ENCODE measurements at places on chromosomes 1 and 21.

DNA sequence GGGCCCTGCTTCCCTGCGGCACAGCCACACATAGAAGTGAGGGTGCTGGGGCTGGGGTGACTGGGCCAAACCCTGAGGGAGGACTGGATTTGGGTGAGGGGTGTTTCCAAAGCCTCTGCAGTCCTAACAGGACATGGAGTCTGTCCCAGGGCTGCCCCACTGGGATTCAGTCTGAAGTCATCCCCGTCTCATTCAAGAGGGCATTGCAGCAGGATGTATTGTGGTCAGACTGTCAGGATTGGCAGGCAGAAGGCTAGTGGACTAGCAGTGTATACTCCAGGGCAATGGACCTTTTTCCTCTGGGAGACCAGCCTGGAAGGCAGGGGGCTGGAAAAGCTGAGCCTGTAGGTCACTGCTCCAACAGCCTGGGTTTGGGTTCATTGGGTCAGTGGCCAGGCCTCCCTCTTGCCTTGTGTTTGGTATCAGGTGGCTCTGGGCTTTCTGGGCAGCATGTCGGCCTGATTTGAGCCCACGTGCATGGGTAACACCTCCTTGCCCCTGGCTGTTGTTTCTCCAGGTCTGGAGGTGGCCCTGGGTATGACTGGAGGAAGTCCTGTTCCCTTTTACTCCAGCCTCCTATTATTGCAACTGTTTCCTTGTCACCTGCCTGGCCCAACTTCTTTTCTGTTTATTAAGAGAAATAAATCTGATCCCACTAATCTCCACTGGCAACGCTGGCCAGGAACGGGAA, 41.0 kb upstream of the SYNC start:
- DNase-seq = no peak

GRCh38 chr1:203186446-203187303, at the start of gene CHI3L1:
Gene CHI3L1, minus strand, starts transcription at chr1:203186704. Its CDS starts 81 bp downstream, at chr1:203186623.
- no peak for DNase-seq

GRCh38 chr1:7853684-7854026, 790 bp upstream of the UTS2 start:
- DNase-seq = no peak

DNA sequence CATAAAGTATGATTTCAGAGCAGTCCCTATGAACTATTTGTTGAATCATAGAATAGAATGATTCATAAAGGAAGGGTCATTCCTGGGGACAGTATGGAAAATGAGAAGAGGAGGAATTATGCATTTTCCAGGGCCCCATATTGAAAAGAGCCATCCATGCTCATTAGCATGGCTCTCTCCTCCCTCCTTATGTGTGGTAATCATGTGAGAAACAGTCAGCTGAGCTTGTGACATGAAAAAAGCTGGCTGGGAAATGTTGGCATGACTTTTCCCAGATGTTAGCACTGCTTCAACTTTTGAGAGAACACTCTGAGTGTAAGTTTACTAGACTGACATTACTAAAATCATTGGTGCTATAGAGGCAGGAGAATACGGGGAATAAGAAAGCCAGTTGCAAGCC, 16.1 kb downstream of the TRIM67 start:
- DNase-seq = no peak

DNA sequence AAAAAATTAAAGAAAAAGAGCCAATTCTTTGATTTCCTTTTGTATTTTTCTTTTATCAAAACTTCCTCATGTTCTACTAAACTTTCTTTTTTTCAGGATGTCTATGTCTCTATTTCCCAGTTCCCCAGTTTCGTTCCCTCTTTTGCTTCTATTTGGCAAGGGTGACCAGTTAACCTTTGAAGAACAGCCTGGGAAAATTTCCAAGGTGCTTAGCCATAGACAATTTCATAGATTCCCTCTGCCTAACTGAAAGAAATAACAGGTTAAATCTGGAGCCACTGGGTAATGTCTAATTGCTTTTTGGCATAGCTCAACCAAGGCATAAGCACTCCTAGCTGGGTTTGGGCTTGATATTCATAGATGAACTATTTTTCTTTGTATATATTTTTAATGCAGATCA, 272.3 kb downstream of the ADGRL2 start:
- no peak for DNase-seq

DNA sequence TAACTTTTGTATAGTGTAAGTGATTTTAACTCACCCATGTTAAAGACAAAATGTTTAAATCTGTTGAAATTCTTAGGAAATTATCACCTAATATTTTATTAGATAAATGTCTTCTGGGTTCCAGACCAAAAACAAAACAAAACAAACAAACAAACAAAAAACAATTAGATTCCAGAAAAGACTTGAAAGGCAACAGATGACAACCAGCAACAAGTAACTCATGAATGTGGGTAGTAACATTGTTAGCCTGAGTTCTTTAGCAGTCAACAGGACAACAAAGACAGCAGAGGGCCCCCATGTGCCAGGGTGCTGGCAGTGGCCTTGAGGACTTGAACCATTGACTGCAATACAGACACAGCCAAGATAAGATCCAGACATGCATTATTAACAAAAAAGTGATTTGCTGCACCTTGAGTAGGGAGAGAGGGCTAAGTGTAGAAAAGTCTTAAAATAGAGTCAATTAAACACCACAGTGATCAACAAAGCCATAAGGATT, 2.4 kb upstream of the CD247 start:
- DNase-seq = no peak

GRCh38 chr1:9448132-9449109, 90.8 kb upstream of the SLC25A33 start:
- DNase-seq = no peak

GRCh38 chr1:31910933-31911332, 27.2 kb downstream of the PTP4A2 start:
- DNase-seq = no peak

GRCh38 chr1:154598871-154599635, 8.9 kb downstream of the ADAR start:
- DNase-seq = no peak

GRCh38 chr21:45331531-45332147, 43.9 kb upstream of the POFUT2 start:
- DNase-seq = no peak

DNA sequence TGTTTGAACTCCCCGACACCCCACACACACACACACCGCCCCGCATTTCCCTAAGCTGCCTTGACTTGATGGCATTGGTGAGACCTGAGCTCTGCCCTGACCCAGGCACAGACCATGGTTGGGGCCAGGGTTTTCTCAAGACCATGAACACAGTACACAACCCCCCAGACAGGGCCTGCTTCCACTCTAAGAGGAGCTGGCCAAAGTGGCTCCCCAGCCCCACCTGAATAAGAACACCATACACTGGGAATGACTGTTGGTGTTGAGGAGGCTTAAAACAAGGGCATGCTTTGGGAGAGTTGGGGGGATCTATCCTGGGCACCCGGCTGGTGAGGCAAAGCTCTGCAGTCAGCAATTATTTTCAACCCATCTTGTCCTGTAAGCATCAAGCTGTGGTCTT, 77.6 kb upstream of the SYT6 start:
- no peak for DNase-seq

GRCh38 chr1:172450524-172450885, 6.6 kb upstream of the PIGC start:
- no peak for DNase-seq

GRCh38 chr1:89605692-89606091, 27.2 kb upstream of the LRRC8C start:
- DNase-seq = no peak

- DNase-seq = no peak
Observed at GRCh38 chr1:198352975-198353695, 187.3 kb downstream of the ATP6V1G3 start.

DNA sequence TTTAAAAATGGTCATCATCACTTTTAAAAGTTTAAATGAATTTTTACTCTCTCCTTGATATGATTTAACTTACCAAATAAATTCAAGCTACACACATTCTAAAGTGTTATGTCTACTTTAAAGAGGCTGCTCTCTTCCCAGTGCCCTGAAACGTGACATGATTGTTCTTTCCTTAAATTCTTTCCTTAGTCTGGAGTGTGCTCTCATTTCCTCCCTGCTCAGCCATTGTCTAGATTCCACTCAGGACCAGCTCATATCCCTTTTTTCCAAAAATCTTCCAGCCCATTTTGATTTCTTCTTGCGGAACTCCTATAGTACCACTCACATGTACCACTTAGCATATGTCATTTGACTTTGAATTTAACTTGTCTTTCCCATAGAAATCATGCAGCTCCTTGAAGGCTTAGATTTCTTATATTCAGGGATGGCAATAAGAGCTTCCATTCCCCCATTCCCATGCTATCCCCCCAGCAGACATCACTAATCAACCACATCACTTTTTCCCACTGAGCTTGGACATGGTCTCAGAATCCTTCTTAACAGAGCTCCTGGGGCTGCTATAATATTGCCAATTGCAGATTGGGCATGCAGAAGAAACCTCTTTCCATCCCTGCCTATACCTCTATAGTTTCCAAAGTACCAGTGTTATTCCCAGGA, 54.7 kb upstream of the ITPKB start:
- no peak for DNase-seq

DNA sequence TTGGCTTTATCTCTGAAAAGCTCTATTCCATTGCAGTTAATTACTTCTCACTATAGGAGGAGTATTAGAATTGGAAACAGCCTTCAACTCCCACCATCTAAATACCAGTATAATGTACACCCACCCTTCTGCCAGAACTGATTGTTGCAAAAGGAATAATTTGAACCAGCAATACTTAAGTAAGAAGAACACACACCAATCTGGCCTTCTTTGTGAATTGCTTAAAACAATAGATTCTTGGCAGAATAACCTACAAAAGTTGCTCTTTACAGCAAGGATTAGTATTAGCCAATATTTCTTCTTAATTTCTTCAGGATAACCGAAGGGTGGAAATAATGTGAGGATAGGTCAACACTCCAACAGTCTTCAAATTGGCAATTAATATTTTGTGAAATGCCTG, 54.9 kb upstream of the ADAMTS5 start:
- DNase-seq = no peak

DNA sequence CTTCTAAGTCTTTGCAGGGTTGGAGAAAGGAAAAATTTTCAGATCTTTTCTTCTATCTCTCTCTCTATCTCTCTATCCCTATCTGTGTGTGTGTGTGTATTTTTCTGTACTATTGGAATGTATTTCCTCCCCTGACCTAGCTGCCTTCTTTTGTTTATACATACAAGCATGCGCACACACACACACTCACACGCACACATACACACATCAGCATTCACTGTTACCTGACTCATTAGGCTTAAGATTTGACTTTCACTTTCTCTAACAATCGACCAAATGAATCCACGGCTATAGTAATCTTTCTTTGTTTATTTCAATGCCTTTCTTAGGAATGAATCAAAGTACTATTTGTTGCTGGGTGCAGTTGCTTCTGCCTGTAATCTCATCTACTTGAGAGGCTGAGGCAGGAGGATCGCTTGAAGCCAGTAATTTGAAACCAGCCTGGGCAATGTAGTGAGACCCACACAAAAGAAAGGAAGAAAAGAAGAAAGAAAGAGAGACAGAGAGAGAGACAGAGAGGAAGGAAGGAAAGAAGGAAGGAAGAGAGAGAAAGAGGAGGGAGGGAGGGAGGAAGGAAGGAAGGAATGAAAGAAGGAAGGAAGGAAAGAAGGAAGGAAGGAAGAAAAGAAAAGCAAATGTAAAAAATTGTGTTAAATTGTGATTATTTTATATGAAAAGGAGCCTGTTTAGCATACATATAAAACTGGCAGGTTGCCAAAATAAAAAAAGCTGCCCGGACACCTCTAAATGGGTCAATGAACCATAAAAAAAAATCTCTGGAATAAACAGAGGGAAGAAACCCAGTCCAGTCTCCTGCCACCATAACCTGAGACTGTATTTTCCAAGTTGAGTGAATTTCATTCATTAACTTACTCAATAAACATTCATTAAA, 206.8 kb downstream of the ZNF326 start:
- no peak for DNase-seq

DNA sequence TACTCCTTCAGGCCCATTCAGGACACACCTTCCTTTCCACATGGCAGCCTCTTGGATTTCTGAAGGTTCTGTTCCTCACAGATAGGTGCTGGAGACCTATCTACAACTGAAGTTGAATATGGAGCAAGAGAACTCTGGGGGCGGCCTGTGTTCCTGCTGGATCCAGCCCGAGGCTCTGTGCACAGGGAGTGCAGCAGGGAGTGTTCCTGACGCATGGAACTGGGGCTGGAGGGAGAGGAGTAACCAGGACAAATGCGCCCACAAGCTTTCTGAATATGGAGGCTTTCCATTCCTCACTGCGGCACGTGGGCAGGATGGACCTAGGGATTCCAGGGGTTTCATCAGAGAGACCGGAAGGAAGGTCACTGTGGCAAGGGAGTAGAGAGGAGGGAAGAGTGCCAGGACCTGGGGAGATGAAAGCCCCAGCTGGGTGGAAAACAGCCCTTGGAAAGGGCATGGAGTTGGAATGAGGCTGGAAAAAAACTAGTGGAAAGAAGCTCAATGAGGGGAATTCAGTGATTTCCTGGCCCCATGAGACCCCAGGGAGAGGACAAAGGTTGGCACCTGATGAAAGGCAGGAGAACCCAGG, 12.5 kb downstream of the PM20D1 start:
- no peak for DNase-seq

DNA sequence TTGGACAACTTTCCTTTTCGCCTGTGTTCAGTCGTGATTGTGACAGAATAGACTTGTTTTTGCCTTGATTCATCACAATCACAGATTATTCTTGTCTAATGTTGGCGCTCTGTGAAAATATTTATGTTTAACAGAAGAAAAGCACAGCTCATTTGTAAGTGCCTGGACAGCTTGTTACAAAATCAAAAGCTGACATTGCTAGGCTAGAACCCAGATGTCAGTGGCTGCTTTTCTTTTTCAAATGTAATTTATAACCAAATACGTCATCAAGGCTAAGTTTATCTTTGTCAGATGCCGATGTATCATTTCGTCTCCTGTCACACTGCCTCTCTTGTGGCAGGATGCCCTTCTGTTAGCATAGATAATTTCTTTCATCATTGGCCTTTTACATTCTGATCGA, 1227.3 kb downstream of the PLA2G4A start:
- DNase-seq = no peak

- no peak for DNase-seq
Observed at GRCh38 chr1:190274721-190275120, 202.9 kb downstream of the BRINP3 start.

GRCh38 chr21:34579411-34579810, 35.5 kb downstream of the RCAN1 start:
- no peak for DNase-seq

- no peak for DNase-seq
Observed at GRCh38 chr1:185720633-185721272, 13.4 kb upstream of the HMCN1 start.

DNA sequence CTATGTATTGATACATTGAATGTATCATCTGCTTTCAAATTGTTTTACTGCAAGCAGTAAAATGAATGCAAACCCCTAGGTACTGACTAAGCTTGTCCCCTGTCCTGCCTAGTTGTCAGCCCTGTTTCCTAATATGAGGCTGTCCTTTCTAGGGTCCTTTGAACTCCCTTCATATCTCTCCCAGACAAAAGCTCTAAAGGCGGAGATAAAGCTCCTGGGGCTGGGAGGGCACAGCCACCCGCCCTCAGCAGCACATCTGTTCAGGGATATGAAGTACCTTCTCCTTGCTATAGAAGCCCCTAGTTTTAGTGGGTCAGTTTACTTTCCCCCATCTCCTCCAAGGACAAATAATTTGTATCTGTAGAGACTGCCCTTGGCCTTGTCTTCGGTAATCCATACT, 93.1 kb upstream of the ETS2 start:
- DNase-seq = no peak

Data from T-helper 9 cell (primary cell).